Left cardiac atrium (tissue), 4 donors: ENCODE measurements at places on chromosomes 13 and 19. TPM values are rescaled to one million over a fixed set of nuclear protein-coding genes. Genes with fewer than 3 reads are reported as not detected.

CLDND2 gene
- 2.5 TPM for total RNA-seq

PTH2 gene
- total RNA-seq, result not detected

MIDN gene
- total RNA-seq, result 58.7 TPM

IFI30 gene
- 68.9 TPM for total RNA-seq

HPN gene
- 7.2 TPM for total RNA-seq

GSX1 gene
- not detected for total RNA-seq

CGB8 gene
- not detected for total RNA-seq

ZNF493 gene
- total RNA-seq, result 11.8 TPM

DNA sequence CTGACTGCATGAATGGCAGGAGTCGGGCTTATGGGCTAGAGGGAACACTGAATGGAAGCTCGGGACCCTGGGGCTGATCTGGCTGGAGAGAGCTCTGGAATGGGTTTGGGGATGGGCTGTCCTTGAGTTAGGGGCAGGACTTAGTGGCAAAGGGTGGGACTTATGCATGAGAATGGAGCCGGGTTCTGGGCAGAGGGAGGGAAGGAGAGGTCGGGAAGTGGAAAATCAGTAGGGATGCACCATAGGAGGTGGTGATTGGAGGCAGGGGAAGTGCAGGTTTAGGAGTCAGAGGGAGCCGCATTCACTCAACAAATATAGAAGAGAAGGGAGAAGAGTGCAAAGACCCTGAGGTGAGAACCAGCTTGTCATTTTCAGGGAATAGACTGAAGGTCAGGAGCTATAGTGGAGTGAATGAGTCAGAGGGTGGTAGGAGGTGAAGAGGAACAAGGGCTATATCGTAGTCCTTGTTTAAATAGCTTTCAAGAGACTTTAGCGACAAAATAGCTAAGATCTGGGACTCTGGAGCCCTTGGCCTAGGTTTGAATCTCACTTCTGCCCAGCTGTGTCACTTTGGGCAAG, 748 bp downstream of the RAB4B start:
- DNase-seq, result no peak

DNA sequence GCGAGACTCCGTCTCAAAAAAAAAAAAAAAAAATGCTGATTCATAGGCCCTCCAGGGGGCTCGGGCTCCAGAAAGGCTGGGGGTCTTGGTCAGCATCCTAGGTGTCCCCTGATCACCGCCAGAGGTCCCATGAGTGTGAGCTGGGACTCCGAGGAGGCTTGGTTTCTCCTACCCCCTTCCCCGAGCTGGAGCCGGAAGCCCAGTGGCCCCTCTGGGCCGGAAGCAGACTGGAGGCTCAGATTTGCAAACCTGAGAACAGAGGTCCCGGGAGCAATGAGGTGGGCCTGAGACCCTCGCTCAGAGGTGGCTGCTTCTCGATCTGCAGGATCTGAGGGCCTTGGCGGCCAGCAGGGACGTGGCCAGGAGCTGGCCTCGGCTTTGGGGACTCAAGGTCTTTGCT, 41.5 kb downstream of the EFNA2 start:
- no peak for DNase-seq

- no peak for DNase-seq
Observed at GRCh38 chr13:71853725-71854124, 13.3 kb downstream of the DACH1 start.

DNA sequence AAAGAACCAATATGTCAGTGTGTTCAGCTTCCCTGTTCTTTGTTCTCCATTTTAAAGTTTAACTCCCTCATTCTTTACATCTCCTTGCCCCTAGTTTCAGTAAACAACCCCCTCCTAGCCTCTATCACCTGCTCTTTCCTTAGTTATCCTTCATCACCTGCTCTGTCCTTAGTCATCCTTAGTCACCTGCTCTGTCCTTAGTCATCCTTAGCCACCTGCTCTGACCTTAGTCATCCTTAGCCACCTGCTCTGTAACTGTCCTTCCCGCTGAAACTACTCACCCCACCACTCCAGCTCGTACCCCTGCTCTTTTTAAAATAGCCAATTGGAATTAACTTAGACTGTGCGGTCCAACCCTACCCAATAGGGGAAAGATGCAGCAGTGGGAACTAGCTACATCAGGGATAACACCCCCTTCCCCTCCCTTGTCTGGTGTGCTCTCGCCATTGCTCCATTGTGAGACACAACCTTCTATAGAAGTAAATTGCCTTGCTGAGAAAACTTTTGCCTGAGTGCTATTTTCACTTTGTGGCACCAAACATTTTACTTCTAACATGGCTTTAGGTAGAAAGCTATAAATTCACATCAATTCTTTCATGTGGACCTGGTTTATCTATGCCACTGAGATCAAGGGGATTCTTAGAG, 16.2 kb downstream of the EDNRB start:
- no peak for DNase-seq

DNA sequence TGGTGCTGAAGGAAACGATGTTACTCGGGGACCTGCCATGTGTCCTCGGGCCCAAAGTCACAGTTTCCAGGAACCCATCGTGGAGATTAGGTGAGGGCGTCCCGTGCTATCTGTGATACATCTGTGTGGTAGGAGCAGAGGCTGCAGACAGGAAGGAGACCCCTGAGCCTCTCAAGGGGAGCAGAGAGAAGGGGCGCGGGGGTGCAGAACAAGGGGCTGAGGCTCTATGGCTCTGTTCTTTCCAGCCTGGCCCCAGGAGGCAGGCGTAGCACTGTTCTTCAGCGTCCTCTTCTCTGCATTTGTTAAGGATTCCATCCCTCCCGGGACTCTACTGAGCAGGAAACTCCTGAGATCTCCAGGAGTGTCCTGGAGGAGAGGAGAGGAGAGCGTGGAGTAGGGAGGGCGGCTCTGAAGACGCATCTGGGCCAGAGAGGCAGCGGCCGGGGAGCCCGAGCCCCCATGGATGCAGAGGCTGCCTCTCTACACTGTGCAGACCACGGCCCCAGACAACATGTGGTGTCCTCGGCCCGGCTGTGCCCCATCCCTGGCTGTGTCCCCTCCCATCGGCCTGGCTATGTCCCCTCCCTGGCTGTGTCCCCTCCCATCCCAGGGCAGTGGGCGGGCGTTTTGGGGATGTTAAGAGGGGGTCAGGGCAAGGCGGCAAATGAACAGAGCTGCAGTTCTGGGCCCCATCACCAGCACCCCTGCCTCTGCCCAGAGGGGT, 118.0 kb downstream of the ATP11A start:
- no peak for DNase-seq

- peak; percentile 65 for DNase-seq
Observed at GRCh38 chr19:14381689-14382474, 638 bp downstream of the ADGRE5 start.

GRCh38 chr13:76339649-76340048, 546.6 kb downstream of the KCTD12 start:
- no peak for DNase-seq

- no peak for DNase-seq
Observed at GRCh38 chr13:42260903-42261654, 10.9 kb upstream of the AKAP11 start.

- peak; percentile 79 for DNase-seq
Observed at GRCh38 chr19:2648528-2648937, 54.0 kb downstream of the GNG7 start.

DNA sequence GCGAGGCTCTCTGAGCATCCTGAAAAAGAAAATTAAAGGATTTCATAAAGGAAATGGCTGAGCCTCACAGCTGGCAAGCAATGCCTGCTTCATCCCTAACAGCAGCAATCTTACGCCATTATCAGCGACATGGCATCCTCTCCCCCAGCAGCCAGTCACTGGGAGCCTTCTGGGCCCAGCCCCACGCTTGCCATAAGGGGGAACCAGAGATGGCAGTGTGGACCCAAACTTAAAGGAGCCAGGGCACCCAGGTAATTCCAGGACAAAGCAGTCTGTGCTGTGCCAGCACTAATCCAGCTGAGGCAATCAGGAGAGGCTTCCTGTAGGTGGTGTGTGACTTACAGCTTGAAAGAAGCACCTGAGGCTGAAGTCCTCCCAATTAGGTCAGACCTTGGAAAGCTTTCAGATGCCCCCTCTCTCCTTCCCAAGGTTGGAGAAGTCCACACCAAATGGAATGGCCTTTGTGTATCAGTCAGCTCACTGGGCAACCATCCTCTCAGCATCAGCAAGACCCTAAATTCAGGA, 10.3 kb downstream of the VSTM2B start:
- DNase-seq, result no peak

DNA sequence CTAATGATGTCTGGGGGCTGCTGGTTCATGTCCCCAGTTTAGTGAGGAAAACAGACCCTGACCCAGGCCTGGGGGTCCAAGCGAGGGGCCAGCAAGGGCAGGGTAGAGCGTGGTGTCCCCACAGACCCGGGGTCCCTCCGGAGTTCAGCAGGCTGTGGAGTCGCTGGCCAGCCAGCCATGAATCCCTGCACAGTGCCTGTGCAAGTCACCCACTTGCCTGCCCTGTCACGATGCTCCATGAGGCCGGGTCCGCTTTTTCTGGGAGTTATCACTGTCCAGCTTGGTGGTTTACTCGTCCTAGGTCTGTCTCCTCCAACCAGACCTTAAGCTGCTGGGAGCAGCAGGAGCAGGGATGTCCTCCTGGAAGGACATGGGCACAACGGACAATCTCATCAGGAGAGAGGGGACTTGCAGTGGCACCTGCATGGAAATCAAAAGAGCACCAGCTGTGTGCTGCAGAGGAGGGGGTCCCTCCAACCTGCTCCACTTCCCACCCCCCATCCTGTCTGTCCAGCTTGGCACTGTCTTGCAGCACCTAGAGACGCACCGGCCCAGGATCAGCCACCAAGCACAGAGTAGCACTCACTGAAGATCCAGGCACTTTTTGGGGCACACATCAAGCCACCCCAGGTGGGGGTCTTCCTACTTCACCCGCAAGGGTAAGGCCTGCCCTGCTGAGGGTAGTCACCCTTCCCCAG, 121.8 kb downstream of the URI1 start:
- no peak for DNase-seq

GRCh38 chr19:3359015-3359918, 7.1 kb upstream of the NFIC start:
- peak; percentile 70 for DNase-seq

DNA sequence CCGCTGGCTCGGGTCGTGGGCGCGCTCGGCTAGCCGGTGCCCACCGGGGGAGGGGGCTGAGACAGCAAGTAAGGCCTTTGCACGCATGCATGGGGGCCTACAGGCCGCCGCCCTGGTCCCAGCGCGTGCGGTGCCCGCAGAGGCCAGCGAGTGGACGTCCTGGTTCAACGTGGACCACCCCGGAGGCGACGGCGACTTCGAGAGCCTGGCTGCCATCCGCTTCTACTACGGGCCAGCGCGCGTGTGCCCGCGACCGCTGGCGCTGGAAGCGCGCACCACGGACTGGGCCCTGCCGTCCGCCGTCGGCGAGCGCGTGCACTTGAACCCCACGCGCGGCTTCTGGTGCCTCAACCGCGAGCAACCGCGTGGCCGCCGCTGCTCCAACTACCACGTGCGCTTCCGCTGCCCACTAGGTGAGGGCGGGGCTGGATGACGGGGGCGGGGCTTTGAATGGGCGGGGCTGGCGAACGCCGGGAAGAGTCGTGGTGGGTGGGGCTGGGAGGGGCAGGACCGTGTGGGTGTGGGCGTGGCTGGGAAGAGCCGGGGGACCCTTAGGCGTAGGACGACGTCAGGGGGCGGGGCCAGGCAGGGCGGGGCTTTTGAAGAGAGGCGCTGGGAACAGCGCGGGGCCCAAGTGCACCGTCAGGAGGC, 2.1 kb downstream of the CILP2 start:
- DNase-seq, result peak; percentile 76

GRCh38 chr13:101707659-101708058, 255.2 kb downstream of the ITGBL1 start:
- DNase-seq, result no peak

DNA sequence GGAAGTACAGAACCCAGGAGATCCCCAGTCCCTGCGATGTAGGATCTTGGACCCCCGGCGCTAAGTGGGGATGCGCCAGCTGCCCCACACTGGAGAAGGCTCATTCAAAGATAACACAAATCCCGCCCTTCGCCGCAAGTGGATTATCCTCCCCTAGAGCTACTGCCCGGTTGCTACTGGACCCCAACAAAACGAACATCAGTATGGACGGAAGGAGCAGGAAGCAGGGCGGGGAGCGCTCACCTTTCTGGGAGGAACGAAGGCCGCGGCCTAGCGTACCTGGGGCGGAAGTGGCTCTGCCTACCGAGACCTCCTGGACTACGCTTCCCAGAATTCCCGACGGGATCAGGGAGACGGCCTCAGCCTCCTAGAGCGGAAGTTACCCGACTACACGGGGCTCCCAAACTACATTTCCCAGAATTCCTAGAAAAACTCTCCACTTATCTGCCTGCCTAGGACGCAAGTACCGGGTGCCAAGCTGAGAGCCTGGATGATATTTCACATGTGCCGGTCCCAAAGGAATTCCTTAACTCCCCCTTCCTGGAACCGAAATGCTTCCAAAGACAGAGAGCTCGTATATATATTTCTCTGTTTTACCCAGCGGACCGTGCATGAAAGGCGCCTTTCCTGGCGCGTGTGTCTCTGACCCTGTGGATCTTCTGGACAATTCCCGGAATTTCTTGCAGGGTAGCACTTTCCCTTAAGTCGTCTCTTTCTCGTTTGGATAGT, at the start of gene ZNF112:
ZNF112 (minus strand) TSS at position 298 of the 729 bp plus-strand sequence. CDS start 16,141 bp downstream, outside the sequence.
- DNase-seq, result peak; percentile 89

DNA sequence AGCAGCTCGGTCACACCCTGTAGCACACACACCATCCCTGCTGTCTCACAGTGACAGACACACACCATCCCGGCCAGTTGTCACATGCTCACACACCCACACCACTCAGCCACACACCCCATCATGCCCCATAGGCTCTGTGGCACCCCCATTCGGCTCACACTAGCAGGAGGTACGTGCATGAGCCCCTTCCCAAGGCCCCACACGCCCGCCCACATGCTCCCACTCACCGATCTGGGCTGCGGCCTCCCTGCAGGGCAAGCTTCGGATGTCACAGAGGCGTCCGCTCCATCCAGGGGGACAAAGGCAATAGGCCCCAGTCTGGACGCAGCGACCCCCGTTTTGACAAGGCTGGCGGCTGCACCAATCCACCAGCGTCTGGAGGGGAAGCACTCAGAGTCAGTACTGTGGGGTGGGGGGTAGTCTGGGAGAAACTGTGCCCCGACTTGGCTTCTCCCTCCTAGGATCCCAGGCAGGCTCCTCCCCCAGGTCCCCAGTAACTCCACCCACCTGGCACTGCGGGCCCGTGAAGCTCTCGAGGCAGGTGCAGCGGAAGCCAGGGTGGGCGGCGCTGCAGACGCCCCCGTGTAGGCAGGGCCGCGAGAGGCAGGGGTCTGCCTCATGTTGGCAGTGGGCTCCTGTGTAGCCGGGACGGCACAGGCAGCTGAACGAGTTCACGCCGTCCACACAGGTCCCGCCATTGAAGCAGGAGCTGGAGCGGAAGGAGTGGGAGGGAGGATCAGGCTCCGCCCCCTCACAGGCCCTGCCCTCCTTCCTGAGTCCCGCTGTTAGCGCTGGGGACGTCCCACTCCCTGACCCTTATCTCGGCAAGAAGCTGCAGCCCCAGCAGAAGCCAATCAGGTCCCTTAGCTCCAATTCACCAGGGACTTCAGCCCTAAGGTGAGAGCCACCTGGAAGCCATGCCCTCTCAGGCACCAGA, 20.1 kb downstream of the NOTCH3 start:
- DNase-seq, result peak; percentile 45

GRCh38 chr13:40388617-40389016, 277.8 kb downstream of the FOXO1 start:
- peak; percentile 26 for DNase-seq

- DNase-seq, result no peak
Observed at GRCh38 chr13:38166116-38166515, 183.5 kb upstream of the UFM1 start.
